ENCODE measurements at places on chromosomes 16 and 17. TPM values are rescaled to one million over a fixed set of nuclear protein-coding genes. Genes with fewer than 3 reads are reported as not detected.

CD300LB gene
- not detected for total RNA-seq

OR3A3 gene
- total RNA-seq, result not detected

CLEC18A gene
- 0.34 TPM for total RNA-seq

CIBAR2 gene
- total RNA-seq, result not detected

TVP23A gene
- 1.9 TPM for total RNA-seq

DNA sequence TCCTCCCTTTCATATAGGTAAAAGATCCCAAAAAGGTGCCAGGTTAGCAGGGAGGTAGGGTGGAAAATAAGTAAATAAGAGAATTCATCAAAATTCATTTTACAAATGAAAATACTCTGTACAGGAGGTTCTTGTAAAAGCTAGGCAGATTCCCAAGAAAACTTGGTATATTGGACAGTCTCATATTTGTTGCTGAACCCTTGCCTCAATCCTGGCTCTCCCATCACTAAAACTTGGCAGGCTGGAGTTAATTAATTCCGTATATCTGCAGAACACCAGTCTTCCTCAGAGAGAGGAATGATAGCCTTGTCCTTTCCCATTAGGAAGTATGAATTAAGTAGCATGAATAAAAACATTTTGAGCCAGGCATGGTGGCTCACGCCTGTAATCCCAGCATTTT, 66.2 kb upstream of the MTMR4 start:
- DNase-seq, result no peak

DNA sequence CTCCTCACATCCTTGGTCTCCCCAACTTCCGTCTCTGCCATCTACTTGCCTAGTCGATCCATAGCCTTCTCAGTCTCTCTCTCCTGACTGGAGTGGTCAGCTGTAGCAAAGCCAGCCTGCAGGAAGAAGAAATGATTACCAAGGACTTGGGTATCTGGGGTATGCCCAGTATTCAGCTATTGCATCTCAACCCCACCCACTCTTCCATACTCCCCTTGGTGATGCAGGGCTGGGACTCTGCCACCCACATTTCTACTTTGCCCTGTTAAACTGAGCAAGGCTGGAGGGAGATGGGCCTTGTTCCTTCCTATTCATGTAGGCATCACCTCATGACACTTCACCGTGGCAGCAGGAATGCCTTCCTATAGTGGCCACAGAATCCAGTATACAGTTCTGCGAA, 2.3 kb downstream of the COPRS start:
- DNase-seq, result no peak

GRCh38 chr17:37527249-37527851, 37.7 kb downstream of the DUSP14 start:
- no peak for DNase-seq

DNA sequence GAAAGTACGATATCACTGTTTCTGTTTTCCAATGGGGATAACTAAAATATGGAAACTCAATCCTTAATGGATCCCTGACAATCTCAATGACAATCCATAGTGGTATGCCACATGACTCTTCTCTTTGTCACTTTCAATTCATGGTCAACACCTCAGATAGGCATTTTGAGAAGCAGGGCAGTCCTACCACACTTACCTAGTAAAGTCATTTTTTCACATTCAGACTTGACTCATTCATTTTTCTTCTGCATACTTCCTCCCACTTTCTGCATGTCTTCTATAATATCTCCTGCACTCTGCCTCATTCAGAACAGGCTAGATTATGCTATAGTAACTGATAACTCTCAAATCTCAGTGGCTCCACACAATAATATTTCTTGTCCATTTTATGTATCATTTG, 117.5 kb downstream of the FTO start:
- DNase-seq, result no peak

DNA sequence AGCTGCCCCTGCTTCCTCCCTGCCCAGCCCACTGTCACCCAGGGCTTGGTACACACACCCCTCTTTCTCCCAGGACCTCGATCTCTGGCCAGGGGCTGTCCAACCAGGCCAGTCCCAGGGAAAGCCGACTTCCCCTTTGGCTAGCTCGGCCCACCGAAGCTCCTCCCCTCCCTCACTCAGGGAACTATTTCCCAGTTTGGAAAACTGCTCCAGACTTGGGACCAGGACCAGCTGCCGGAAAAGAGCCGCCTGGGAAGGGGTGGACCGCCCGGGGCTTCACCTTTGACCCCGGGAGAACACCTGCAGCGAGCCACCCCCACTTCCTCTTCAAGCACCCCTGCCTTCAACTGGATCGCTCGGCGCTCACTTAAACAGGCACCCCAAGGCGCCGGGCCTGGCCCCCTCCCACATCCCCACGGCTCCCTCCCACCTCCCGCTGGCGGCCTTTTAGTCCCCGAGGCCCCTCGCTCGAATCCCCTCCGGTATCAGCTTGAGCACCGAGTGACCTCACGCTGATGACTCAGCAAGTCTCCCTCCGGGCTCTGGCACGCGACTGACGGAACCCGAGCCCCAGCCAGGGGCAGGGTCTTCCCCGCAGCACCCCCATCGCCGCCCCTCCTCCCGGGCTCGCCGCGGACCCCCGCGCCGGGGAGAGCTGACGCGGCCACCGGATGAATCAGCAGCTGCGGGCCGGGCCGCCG, 934 bp downstream of the MAFG start:
- peak; percentile 93 for DNase-seq

DNA sequence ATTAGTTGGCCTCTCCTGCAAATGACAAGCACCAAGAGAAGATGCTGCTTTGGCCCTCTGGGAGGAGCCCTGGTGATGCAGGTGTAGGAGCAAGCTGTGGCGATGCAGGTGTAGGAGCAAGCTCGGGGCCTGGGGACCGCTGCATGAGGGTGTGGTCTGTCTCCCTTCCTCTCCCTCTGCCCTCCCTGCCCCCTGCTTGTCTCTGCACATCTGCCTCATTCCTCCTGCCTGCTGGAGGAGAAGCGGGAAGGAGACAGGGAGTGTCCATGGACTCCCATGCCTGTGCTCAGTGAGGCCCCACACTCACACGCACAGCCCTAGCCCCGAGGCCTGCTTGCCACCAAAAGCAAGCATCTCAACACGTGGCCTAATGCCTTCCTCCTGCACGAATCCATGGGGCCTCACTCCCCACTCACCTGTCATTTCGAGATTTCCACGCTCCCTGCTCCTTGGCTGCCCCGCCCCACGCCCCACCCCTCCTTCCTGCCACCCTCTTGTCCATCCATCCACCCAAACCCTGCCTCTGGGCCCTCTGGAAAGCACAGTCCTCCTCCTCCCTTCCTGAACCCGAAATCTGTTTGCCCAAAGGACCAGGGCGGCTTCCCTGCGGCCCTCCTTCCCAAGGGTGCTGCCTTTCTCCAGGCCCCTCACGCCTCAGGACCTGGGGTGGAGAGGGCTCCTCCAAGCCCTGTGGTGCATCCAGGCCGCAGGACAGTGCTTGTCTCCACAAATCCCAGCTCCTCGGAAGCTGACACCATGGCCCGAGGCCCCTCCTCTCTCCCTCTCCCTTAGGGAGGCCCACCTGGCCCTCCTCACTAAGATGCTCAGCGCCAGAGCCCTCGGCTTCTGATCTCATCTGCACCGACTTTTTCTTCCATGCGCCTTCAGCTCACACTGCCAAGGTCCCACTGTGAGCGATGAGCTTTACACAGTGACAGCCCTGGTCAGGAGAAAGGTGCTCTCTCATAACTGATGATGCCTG, 11.8 kb upstream of the ALDH3A1 start:
- DNase-seq, result no peak

- no peak for DNase-seq
Observed at GRCh38 chr17:33225509-33225908, 67.6 kb downstream of the ASIC2 start.

DNA sequence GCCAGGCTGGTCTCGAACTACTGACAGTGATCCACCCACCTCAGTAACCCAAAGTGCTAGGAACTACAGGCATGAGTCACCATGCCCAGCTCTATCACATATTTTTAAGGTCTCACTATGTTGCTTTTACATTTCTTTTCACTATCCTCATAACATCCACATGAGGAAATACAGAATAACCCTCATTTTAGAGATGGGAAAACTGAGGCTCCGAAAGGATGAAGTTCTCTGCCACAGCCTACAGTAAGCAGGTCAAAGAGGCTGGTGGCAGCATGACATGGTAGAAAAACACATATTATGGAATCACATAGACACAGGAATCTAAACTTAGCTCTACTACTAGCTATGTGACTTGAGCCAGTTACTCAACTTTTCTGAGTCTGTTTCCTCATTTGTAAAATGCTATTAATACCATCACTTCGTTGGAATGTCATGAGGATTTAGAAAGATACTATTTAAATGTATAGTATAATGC, 32.2 kb downstream of the APPBP2 start:
- no peak for DNase-seq

DNA sequence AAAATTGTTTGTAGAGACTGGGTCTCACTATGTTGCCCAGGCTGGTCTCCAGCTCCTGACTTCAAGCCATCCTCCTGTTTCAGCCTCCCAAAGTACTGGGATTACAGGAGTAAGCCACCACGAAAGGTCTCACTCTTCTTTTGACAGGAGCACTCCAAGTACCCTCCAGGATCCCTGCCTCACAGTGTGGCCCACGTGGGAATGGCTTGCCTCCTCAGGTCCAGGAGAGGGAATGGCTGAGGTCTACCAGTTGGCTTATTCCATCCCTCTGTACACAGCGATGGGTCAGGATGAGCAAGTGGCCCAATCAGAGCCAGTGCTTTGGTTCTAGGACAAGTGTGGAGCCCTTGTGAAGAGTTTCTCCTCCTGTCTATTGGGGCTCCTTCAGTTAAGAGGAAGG, 73.7 kb upstream of the ZNF423 start:
- no peak for DNase-seq
